ENCODE measurements at places on chromosomes 4 and X.

DNA sequence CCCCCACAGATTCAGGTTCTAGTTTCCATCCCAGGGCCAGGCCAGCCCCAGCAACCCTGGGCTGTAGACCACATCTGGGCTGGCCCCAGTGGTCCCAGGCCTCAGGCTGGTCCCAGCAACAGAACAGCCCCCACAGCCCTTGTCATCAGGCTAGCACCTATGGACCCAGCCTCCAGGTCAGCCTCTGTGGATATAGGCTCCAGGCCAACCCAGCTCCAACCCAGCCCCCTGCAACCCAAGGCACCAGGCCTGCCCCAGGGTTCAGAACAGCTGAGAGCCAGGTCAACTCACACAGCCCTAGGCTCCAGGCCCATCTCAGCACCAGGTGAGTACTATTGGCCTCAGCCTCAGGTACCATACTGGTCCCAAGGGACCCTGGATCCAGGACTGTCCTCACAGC lies 155.3 kb downstream of the PWWP3B start:
- no peak for DNase-seq

DNA sequence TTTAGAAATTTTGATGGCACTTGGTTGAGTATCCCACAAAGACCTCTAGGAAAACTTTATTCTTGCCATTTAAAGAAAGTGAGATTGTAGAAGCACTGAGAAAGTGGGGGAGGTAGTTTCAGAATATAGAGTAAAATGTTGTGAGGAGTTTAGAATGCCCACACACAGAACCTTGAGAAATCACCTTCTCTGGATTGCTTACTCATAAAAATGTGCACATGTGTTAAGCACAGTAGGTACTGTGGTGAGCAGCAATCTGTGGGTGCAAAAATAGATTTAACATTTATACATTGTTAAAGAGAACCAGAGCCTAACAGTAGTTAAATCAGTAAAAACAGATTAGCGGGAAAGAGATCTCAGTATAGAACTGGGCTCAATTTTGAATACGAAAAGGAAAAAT lies 201.2 kb upstream of the NWD2 start:
- no peak for DNase-seq

DNA sequence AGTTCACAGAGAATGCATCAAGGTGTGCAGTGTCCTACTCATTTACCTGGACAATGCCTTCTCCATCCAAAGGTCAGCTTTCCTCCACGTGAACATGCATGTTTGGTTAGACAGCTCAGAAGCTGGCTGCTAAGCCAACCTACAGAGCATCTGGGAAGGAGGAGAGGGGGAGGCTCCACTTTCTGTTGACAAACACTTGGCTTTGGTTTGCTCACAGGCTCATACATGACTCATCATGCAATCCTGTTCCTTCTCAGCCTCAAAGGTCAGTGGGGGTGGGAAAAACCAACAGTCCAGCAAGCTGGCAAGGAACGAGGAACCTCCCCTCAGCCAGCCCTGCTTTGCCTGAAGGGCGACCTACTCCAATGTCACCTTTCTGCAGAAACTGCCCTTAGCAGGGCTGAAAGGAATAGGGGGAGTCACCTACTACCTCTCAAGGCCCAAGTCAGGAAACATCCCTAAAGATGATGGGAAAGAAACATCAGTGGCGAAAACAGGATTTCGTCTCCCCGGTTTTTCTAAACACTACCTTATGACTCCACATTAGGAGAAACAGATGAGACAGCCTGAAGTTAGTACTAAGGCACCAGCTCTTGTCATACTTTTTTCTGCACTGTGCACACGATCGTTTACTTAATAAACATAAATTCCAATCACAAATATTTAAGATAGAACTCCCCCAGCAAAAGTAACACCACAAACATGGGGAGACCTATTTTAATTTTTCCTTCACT lies 37.9 kb downstream of the RELL1 start:
- peak; percentile 87 for DNase-seq

DNA sequence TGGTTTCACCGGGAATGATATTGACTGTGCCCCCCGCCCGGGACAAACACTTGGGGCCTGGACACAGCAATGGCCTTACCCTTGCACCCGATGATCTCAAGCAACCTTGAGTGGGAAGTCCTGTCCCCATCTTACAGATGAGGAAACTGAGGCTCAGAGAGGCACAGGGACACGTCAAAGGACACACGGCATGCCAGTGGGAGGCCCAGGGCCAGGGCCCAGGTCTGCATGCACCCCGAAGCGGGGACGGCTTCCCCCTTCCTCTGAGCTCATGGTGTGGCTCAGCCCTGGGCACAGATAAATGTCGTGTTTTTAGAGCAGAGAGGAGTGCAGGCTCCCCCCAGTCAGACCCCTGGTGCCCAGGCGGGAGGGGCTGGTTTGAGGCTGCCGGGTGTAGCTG lies 33.9 kb upstream of the HTRA3 start:
- DNase-seq: no peak

- DNase-seq: no peak
These were observed 126.9 kb downstream of the ELOVL6 start for GRCh38 chr4:110071466-110071865.

DNA sequence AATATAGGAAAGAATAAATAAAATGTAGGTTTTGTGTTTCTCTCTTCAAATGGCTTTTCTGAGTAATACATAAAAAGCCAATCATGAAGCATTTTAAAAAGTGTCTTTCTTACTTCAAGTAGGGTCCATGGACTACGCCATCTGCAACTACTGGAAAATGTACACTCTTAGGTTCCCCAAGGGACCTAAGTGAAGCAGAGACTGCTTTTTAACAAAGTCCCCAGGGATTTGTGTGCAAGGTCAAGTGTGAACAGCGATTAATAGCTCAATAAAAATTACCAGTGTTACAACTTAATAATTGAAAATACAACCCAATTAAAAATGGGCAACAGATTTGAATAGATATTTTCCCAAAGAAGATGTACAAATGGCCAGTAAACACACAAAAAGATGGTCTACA lies 84.9 kb downstream of the ARHGAP6 start:
- no peak for DNase-seq

Data from ACHN (cell line).